Osteoblast (primary cell): ENCODE measurements at places on chromosomes 5 and 9.
A peak's percentile ranks its signal among the peaks of the same experiment; 100 is the strongest.

- DNase-seq, result peak; percentile 57
These were observed 104.2 kb downstream of the MEF2C start for GRCh38 chr5:88778736-88779135.

GRCh38 chr5:155540000-155540595 is 526.5 kb downstream of the KIF4B start:
- DNase-seq, result no peak

- no peak for DNase-seq
These were observed 42.3 kb downstream of the HTR1A start for GRCh38 chr5:63919763-63920478.

- no peak for DNase-seq
These were observed 129.2 kb downstream of the MYO10 start for GRCh38 chr5:16806711-16807546.

DNA sequence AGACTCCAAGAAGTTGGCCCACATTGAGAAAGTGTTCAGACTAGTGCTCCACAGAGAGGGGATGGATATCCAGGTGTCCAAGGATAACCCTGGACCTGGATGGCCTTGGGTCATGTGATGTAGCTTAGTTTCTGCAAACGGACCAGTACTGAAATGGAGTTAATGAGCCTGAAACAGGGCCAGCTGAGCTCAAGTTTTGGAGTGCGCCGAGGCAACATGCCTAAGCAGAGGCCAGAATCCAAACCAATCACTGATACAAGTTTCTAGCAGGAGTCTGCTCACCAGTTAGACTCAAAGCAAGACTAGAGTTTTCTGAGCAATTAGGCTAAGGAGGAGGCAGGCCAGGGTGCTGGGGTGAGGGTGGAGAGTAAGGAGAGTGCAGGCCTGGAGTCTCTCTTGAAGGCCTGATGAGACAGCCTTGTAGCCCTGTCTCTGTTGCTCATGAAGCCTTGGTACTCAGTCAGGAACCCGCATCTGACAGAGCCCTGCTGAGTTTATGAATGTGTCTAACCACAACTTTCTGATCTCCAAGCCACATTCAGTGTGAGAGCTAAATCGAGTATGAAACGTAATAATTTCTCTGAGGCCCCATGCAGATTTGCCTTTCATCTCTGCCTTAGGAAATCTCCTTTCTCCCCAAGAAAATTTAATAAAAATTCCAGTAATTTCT is 68.9 kb upstream of the EQTN start:
- peak; percentile 43 for DNase-seq

DNA sequence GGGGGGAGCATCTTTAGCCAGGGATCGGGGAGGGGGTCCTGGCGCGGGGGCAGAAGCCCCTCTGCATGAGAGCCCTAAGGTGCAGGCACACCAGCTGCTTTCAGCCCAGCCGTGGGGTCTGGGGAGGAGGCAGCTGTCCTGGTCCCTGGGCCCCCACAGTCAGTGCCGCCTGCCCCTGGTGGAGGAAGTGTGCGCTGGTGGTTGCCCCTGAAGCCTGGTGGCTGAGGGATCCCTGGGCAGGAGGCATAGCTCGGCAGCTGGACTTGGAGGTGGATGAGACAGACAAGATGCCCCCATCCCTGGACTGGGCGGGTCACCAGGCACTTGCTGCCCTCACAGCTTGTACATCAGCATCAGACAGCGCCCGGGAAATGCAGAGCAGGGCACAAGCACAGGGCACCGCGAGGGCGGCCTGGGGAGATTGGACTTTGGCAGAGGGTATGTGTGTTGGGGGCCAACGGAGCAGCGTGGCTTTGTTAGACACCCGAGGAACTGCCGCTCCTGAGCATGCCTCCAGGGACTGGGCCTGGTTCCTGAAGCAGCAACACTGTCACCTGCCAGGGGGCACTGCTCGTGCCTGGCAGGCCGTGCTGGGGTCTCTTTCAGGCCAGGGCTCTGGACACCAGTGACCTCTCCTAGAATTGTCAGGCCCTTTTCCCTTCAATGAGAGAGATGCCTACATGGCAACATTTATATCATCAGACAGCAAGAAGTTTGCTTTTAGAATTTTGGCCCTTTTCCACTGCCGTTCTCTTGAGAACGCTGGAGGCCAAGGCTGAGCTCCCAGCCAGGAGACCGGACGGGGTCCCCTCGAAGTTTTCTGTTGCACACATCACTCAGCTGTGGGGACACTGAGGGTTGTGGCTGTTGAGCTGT is 41.9 kb upstream of the CTSL start:
- DNase-seq, result peak; percentile 73

- DNase-seq, result no peak
These were observed 41.7 kb upstream of the TJP2 start for GRCh38 chr9:69132361-69132760.

- peak; percentile 82 for DNase-seq
These were observed 7.0 kb upstream of the GADD45G start for GRCh38 chr9:89597711-89598362.

DNA sequence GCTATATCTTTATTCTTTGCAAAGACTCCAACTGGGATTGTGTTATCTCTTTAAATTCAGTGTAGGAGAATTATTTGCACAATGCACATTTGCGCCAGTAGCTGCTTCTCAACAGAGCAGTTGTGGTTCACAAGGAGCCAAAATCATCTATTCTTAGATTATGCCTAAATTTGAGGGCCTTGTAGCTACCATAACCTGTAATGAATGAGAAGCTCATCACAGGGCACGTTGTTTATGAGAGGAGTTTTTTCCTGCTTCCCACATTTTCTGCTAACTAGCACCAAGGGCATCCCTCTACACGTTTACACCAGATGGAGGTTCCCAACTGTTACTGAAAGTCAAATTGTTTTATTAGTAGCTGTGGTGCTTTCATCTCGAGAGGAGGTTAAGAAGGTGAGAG is 322.4 kb downstream of the TMEM161B start:
- DNase-seq, result no peak

GRCh38 chr5:107576155-107576554 is 94.6 kb downstream of the EFNA5 start:
- no peak for DNase-seq

DNA sequence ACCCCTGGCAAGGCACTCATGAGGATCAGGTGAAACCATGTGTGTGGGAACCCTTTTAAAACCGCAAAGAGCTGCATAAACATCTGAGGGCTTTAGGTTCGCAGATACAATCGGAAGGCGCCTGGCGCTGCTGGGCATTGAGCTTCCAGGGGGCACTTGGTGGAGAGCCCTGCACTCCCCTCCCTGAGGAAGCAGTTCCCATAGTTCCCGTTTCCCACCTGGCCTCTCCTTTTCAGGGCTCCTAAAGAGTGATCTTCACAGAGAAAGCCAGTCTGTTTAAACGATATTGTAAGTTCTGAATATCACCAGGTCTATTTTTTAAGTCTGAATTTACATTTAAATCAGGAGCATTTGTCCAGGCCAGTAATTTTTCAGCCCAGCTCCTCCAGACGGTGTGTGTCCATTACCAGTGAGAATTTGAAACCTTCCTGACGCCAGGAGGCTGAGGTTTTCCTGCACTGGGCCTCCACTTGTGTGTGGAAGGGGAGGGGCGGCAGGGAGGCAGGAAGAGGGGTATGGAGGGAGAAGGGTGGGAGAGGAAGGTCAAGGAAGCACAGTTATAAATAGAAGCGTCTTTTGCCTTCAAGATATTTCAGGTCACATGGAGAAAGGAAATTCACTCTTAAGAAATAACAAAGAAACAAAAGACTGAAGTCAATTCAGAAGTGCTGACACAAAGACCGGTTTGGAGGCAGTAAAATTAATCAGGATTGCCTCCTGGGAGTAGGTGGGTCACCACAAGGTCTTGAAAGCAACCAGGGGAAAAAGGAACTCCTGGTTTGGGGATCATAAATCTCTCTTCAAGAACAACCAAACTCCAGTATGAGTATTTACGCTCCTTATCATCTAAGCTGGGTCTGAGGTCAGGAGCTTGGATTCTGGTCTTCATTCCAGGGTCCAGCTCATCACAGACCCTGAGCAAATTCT is 14.3 kb upstream of the MGAT1 start:
- no peak for DNase-seq

GRCh38 chr5:119402555-119402954 is 46.7 kb downstream of the TNFAIP8 start:
- DNase-seq, result no peak

GRCh38 chr9:126270556-126270955 is 56.1 kb upstream of the MVB12B start:
- no peak for DNase-seq

DNA sequence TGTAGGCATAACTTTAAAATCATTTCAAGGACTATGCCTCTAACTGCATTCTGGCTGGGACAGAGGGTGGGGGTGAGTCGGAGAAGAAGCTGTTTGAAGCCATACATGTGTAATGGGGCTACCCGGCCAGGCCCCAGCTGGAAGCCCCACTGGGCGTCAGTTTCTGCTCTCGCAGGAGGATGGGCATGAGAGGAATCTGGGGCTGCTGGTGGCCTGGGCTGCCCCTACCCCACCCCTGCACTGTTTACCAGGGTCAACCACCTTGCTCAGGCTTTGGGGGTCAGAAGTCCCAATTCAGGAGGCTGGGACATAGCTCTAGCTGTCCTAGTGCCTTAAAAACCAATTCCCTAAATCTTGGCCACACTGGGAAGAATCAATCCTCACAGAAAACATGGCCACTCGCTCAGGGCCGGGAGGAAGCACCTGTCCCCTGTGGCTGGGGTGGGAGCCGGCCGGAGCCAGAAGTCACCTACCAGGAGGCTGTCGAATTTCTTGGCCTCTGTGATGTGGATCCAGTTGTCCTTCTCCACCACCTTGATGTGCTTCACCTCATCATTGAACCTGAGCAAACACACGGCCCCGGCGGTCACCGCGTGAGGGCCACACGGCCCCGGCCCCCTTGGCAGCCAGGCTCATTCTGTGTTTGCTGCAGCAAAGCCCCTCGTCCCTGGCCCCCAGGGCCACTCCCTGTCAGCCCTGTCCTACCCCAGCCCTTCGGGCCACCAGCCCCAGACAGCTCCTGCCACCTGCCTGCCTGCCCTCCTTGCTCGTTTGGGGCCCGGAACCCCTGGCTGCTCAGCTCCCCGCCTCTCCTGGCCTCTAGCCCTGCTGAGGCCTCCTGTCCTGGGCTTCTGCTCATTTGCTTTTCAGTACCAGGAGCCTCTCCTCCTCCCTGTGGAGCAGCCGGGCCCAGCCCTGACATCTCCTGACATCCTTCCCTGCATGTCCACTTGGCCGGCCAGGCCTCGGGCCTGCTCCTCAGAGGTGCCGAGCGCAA is 33.6 kb upstream of the SARDH start:
- peak; percentile 81 for DNase-seq

- DNase-seq, result no peak
These were observed 50.3 kb downstream of the TLE4 start for GRCh38 chr9:79621916-79622575.

- DNase-seq, result no peak
These were observed 81.1 kb upstream of the NR3C1 start for GRCh38 chr5:143484601-143485000.

GRCh38 chr9:13069498-13069897 is 210.0 kb downstream of the MPDZ start:
- DNase-seq, result no peak

- DNase-seq, result peak; percentile 90
These were observed 244.9 kb upstream of the KLF4 start for GRCh38 chr9:107734256-107735013.

- no peak for DNase-seq
These were observed 87.3 kb downstream of the SEC61B start for GRCh38 chr9:99309141-99309939.

GRCh38 chr5:10932426-10932825 is 171.4 kb upstream of the DAP start:
- no peak for DNase-seq

DNA sequence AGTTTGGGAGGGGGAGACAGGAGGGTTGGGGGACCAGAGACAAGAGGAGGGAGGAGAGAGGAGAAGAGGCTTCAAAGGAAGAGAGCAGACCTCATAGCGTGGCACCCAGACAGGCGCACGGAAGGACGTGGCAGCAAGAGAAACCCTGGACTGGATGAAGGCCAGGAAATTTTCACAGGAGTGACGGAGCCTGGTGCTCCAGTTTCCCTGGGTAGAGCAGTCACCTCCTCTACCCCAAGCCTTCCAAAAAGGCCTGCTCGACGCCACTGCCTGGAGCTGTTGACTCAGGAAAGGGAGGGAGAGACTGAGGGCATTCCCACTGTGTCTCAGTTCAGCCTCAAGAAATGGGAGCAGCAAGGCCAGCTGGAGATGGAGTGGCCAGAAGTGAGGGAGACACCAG is 19.3 kb downstream of the AK8 start:
- DNase-seq, result no peak

GRCh38 chr9:127754099-127755060 is 19.3 kb upstream of the TOR2A start:
- peak; percentile 90 for DNase-seq
